ENCODE measurements at places on chromosomes 6 and 20.

DNA sequence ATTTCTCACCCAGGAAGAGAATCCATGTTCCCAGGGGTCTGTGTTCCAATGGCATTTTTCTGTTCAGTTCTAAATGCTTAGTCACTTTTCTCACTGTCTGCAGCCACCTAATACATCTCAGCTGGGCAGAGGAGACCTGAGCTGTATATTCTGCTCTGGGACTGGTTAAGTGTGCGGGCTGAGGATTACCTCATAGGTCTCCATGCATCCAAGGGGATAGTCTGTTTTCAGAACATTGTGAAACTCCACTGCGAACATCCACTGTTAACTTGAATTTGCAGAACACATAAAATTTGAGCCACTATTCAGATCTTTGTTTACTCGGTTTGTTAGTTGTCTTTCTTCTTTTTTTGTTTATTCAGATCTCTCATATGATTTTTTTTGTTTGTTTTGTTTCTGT is 947.1 kb downstream of the TFAP2A start:
- no peak for DNase-seq

DNA sequence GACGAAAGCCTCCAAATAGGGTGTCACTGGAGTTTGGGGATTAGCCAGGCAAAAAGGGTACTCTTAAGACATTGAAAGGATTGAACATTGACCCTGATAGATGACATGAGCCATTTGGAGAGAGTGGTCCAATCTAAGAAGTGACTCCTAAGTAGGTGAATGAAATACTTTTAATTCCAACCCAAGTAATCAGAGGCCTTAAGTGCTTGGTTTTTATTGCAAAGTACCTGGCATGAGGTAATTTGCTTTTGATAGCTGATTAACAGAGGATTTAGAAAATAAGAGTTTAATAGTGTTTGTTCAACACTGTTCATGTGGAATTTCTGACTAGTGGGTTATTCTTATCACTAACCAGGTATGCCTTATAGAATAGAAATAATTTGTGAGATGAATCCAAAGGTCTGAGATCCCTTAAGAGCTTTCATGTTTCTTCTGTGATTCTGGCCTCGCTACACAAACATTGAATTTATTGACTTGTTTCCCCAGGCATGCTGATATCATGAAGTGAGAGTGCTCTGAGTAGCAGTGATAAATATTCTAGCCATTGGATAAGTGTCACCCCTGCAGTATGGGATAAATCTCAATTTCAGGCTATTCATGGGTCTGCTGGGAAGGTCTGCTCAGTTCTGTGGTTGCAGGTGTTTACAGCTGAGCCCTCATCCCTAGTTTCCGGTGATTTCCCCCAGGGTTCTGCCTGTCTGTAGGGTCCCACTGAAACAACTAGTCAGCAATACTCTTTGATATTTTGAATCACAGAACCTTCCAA is 6.5 kb downstream of the NCOA7 start:
- no peak for DNase-seq

- DNase-seq = no peak
Observed at GRCh38 chr6:105838171-105838570, 248.0 kb upstream of the PRDM1 start.

GRCh38 chr20:917416-917815 is 1.3 kb upstream of the ANGPT4 start:
- no peak for DNase-seq

DNA sequence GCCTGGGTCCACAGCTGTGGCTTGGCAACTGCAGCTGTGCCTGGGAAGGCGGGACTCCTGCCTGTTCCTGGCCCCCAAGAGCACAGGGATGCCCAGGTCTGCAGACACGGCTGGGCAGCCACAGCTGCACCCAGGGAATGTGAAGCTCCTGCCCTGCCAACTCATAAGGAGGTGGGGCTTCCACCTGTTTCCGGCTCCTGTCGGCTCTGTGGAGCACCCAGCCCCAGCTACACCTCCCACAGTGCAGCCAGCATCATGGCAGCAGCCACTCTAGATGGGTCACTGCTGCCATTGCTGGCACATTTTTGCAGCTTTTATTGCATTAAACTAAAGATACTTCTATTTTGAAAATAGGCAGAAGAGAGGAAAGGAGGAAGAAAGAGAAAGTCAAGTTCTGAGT is 207.9 kb downstream of the SAMD5 start:
- no peak for DNase-seq

DNA sequence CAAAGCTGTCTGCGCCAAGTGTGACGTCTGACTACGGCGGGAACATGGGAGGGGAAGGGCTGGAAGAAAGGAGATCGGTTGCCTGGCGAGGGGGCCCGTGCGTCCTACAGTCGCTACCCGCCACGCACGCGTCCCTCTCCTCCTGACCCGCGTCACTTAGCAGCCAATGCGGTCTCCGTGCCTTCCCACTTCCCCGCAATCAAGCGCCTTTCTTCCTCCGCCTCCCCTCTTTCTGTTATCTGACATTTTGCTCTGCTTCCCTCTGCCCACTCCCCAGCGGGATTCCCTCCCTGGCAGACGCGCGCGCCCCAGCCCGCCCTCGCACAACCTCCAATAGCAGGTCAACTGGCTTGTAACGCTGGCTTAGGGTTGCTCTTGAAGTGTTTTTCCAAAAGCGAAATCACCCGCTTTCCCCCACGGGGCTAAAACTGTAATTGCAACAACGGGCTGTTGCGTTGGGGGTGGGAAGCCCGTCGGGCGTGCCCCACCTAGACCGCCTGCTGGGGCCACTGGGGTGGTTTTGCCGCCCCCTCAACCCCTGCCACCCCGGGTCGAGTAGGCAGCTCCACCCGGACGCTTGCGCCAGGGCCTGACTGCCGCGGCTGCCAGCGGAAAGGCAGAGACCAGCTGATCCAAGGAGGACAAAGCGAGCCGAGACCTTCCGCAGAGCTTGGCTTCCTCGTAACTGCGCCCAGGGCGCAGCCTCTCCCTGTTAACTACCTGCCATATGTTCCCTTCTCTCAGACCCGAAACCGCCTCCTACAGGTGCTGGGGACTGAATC is 6.2 kb upstream of the SOX4 start:
- DNase-seq = no peak

DNA sequence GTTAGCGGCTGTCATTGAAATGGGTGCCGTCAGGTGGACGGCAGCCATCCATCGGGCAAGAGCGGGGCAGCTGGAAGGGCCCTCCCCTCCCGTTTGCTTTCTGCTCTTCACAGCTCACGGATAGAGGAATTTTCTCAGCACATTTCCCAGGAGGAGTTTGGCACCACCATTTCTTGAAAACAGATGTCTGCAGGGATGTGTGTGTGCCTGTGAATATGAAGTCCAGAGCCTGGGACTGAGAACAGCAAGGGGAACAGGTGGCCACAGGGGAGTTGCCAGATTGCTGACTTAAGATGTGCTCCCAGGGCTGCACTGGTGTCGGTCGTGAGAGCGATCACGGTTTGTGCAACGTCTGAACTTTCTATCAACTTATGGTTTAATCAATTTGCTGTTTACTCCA is 22.1 kb upstream of the ECI2 start:
- no peak for DNase-seq

GRCh38 chr20:14861028-14861699 is 523.8 kb upstream of the FLRT3 start:
- DNase-seq = no peak

DNA sequence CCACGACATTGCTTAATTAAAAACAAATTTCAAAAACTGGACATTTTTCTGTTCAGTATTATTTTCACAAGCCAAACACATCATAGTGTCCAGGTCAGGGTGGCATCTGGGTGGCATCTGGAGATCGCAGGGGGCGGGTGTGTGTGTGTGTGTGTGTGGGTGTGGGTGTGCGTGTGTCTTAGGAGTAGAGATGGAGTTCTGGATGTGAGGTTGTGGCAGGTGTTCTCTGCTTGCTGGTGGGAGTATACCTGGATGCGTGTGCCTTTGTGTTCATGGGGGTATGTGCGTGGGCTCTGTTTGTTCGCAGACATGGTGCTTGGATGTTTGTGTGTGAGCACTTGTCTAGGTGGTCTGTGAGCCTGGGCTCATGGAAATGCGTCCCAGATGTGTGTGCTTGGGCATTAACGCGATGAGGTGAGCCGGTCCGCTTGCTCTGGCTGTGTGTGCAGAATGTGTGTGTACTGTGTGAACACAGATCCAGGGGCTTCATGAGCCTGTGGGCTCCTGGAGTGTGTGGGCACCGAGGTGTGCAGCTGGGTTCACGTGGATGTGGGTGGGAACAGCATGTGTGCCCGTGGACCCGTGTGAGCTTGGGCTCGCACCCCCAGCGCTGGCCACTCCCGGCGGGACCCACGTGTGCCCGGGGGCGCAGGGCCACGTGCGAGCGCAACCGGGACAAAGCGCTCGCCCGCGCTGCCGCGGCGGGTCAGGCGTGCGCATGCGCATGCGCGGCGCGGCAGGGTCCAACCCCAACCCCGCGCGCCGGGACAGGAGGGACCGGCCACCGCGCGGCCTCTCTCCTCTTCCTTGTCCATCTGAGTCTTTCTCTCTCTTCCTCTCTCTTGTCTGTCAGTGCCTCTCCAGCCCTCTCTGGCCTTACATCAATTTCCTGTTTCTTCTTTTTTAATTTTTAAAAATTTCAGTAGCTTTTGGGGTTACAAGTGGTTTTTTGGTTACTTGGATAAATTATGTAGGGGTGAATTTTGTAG is 60.4 kb downstream of the SRC start:
- DNase-seq = no peak

DNA sequence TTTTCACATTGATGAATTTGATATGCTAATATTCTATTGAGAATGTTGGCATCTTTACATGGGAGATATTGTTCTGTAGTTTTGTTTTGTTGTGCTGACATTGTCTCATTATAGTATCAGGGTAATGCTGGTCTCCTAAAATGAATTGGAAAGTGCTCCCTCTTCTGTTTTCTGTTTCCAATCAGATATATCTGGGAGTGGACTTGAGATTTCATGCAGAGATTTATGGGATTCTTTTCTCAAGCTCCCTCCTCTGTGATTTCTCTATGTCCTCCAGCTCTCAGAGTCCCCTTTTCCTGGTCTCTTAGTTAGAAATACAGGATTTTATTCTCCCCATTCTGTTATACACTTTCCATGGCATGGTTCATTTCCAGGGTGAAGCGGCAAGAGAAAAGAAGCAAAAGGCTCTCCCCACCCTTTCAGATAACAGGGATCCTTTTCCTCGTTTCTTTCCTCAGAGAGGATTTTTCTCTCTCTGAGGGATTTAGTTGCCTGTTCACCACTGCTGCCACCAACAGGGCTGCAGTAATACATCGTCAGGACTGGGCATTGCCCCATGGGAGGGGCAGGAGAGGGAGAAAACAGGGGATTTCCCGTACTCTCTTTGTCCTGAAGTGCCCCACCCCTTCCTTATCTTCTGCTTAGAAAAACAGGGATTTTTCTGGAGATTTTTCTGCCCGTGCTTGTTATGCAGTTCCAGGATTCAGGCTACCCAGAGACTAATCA is 59.3 kb upstream of the STMND1 start:
- no peak for DNase-seq

DNA sequence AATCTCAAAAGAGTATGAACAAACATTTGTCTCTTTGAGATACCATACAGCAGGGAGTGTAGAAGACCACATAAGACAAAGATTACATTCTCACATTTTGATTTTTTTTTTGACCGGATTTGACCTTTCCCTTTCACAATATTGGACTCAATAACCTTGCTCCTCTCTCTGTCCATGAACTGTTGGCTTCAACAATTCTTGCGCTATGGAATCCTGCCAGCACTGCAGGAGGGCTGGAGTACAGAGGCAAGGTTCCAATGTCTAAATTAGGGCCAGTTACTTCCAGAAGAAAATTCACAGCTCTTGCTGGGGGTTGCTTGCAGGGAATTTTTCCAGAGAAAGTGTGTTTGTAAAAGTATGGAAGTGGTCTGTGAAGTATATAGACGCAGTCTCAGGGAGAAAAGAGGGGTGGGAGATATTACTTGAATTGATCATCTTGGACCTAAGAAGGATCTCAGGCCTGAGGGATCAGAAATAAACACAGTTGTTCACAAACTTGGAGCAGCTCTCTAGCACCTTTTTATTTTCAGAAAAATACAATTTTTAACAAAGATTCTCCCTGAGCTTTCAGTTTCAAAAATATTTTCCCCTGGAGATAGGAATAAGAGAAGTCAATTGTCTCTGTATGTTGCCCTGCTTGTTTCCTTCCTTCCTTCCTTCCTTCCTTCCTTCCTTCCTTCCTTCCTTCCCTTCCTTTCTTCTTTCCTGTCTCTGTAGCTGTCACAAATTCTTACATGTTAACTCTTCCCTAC is 765.9 kb downstream of the BCKDHB start:
- no peak for DNase-seq

DNA sequence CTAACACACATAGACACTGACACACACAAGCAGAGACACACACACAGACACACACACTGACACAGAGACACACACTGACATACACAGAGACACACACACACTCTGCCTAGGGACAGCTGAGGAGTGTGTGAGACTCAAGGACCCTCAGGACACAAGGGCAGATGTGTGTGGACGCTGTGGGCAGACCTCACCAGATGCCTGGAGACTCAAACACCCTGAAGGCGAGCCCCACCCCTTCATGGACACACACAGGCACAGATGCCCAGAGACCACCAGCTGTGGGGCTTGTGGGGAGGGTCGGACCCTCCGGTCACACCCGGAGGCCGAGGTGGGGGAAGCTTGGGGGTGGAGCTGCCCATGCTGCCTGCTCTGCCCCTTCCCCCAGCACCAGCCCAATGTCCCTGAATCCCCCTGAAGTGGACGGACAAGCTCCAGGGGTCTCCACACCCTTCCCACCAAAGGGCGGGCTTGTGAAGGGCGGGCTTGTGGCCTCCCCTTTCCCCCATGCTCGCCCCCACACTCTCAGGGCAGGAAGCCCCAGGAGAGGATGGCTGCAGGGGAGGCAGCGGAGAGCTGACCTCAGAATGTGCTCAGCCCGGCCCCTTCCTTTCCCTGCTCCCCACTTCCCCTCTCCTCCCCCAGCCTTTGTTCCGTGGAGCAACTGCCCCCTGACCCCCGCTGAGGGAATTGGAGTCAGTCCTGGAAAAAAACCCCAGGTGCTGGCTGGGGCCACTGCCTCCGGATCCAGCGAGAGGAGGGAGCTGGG is 13.9 kb upstream of the ABHD16B start:
- no peak for DNase-seq

DNA sequence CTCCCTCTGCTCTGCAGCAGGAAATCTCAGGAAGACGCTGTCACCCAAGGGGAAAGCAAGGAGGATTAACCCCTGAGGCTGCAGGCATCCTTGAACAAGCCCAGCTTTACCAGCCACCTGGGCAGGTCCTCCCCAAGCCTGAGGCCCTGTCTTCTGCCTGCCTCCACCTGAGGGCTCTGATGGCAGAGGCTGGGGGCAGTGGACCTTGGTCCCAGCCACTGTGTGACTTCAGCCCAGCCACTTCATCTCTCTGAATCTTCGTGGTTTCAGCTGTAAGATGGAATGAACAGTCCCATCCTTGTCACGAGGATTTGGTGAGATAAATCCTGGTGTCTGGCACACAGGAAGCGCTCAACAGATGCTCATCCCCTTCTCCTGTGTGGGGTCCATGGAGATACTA is 8.5 kb upstream of the VSTM2L start:
- no peak for DNase-seq

DNA sequence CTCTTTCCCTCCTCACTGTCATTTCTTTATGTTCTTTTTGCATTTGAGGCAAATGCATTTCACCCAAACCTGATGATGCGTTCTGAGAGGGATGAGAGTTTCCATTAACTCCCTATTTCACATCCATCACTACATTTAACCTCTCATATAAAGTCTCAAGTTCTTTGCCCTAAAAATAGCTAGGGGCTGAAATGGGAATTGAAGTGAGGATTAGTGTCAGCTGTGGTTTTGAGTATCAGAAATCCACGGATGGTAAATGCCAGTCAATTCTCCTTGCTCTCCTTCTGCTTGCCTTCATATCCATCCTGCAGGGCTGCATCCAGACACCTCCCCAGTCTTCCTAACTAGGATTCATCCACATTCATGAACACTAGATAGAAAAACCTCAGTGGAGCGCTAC is 10.0 kb upstream of the DTNBP1 start:
- DNase-seq = no peak

GRCh38 chr20:19378058-19378457 is 165.6 kb downstream of the SLC24A3 start:
- DNase-seq = no peak

Data from stimulated activated naive CD4-positive, alpha-beta T cell treated with Interleukin-2 at 50 U/mL for 16 hours (primary cell).